ENCODE measurements at places on chromosomes 11 and 22.

DNA sequence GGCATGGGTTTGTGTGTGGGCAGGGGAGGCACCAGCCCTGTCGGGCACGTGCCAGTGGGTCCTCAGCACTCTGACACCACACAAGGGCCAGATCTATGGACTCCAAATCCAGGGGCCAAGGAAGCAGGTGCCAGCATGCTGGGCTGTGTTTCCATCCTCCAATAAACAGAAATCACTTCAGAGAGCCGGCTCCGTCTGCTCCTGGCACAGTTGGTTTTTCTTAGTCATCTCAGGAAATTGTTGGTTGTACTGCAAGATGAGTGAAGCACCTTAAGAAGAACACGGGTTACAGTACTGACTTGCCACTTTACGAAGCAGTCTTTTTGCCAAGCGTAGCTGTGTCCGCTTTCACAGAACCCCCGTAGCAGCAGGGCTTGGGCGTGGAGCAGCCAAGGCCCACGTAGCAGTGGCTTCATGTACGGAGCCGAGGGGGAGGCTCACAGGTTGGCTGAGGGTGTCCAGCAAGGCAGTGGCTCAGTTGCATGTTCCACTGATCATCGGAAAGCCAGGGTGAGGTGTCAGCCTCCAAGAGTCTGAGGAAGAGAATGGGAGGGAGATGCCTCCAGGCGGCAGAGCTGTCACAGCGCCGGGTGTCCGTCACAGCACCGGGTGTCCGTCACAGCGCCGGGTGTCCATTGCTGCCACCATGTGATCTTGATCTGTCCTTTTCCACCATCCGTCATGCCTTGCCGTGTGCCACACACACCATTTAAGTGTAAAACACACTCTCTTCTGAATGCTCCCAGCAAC is 314.9 kb downstream of the CTTN start:
- no peak for DNase-seq

DNA sequence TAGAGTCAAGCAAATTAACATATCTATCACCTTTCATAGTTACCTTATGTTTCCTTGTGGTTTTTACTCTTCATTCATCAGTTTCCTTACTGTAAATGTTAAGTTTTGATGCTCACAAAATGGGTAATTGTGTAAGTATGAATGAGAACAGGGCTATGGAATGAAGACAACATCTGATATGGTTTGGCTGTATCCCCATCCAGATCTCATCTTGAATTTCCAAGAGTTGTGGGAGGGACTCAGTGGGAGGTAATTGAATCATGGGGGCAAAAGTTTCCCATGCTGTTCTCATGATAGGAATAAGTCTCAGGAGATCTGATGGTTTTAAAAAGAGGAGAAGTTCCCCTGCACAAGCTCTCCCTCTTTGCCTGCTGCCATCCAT is 107.6 kb downstream of the CCDC34 start:
- no peak for DNase-seq

GRCh38 chr22:22935546-22936157 is 48.0 kb downstream of the IGLL5 start:
- no peak for DNase-seq

DNA sequence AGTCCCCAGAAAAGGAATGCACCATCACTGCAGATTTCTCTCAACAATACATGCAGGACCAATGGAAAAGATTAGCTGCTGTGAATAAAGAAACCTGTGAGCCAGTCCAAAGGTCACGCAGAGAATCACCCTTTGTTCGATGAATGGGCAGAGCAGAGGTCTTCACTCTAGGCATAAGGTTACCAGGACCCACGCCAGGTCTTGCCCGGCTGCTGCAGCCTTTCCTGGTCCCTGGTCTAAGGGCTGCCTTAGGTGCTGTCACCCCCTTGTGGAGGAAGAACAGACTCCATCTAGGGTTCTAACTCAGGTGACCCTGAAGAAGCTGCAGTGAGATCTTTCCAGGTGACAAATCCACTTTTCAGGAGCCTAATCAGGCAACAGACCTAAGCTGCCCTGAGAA is 29.0 kb upstream of the NAP1L4 start:
- peak; percentile 12 for DNase-seq

GRCh38 chr22:29331213-29331612 is 15.7 kb upstream of the RASL10A start:
- DNase-seq = no peak

GRCh38 chr11:110935018-110935640 is 222.9 kb upstream of the ARHGAP20 start:
- DNase-seq = no peak

Data from stimulated activated naive CD4-positive, alpha-beta T cell (primary cell).